CD4-positive, alpha-beta T cell treated with Interleukin-6 at 100 ng/mL for 8 hours (primary cell): ENCODE measurements at places on chromosomes 11 and 22.

GRCh38 chr11:57983191-57983590 lies 40.5 kb upstream of the OR9Q1 start:
- DNase-seq = no peak

DNA sequence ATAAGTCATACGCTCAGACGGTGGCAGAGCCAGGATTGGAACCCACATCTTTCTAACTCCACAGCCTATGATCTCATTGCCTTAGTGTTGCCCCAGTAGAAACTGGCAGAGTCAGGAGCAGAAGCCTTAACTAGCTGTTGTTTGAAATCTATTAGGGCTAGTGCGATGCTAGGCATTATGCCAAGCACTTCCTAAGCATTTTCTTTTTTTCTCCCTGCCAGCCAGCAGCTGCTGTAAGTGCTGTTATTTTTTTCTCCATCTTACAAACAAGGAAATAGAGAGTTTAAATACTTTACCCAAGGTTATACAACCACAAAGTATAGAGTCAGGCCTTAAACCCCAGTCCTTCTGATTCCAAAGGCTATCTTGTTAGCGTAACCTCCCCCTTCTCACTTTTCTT lies 161.0 kb upstream of the SORL1-AS1 start:
- no peak for DNase-seq

DNA sequence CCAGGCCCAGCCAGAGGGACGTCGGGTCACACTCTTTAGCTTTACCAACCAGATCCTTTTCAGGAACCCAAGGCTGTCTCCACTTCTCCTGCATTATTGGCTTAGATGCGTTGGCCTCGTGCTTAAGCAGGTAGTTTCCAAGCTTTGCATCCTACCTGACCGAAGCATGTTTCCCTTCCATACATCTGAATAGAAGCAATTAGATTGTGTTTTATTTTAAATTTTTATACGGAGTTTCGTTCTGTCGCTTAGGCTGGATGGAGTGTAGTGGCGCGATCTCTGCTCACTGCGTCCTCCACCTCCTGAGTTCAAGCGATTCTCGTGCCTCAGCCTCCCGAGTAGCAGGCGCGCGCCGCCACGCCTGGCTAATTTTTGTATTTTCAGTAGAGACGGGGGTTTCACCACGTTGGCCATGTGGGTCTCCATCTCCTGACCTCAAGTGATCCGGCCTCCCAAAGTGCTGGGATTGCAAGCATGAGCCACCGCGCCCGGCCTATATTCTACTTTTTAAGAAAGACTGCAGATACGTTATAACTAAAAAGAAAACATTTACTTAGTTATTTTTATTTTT lies 677 bp downstream of the DYNC2H1 start:
- DNase-seq = no peak

DNA sequence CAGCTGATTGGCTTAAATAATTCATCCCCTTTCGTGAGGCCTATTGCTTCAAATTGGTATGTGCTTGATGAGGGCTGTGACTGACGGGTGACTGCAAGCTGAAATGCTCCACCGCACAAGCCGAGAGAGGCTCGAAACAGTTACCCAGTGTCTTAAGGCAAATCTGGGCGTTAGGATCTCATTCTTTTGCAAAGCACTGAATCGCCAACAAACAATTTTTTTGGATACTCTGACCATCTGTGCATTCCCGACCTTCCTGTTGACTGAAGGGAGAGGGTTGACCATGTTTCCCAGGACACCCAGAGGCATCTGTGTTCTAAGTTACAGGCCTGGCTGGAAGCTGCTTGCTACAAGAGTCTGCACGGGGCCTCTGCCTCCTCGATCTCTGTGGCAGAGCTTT lies 32.1 kb downstream of the CACNG2 start:
- DNase-seq = no peak

DNA sequence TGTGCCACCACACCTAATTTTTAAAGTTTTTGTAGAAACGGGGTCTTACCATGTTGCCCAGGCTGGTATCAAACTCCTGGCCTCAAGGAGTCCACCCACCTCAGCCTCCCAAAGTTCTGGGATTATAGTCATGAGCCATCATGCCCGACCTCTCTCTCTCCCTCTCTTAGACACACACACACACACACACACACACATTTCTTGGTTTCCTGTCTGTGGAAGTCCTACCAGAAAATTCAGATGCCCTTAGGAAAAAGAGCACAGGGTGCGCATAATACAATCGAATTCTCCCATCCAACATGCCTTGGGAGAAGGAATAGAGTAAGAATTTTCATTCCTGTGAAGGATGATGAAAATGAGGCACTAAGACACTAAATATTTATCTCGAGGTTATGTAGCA lies 10.4 kb downstream of the MICAL3 start:
- DNase-seq = no peak

- no peak for DNase-seq
Measured at GRCh38 chr11:62875698-62876478, 4.8 kb upstream of the SLC3A2 start.

DNA sequence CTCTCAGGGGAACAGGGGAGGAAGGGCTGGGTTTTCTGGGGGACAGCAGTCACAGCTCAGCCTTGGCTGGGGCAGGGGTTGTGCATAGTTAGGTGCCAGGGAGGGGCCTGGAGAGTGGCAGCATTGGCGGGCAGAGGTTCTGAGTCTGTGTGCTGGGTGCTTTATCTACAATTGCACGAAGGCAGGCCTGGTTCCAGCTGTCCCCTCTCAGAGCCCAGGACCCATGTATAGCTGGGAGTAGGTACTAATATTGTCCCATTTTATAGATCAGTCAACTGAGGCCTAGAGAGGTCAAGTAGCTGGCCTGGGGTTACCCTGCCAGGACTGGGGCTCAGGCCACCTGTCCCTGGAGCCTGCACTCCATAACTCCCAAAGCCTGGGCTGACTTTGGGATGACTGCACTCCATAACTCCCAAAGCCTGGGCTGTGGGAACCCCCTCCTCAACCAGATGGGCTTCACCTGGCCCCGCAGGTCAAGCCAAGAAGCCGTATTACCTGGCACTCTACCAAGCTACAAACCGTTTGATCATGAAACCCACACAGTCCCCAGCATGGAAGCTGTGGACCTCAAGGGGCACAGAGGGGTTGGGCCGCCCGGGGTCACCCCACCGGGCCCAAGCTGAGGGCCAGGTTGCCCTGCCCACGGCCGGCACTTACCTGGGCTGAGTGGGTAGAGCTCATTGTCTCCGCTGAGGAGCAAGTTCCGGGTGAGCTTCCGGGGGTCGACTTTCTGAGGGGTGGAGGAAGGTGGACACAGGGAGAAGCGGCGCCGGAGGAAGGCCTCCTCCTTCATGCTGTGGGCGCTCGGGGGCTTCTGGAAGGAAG lies 36.5 kb downstream of the OSBPL5 start:
- DNase-seq = no peak

DNA sequence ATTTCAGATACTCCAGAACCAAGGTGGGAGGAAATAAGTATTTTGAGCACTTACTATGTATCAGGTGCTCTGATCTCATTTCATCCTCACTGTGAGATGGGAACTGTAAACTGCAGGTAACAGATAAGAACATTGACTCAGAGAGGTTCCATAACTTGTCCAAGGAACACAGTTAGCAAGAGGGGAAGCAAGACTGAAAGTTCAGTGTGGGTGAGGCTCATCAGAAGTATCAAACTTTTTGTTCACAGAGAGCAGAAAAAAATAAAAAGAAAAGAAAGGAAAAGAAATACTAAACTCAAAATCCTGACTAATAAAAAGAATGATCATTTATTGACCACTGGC lies 37.1 kb downstream of the RAB30 start:
- no peak for DNase-seq

DNA sequence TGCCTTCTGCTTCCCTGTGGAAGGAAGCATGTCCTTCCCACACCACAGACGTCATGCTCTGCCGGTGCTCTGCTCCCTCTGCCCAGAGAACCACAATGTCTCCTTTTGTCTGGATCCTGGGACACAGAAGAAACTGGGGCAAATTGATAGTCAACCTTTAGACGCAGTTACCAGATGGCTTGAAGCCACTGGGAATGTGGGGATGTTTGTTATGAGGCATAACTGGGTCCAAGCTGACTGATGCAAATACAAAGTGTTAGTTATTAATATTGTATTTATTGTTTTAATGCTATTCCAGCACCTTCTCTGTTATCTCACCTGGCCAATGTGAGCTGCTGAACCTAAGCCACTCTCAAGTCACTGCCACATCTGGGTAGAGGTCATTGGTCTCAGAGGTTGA lies 322.2 kb downstream of the SHANK2 start:
- DNase-seq = no peak

- no peak for DNase-seq
Measured at GRCh38 chr11:15114501-15115475, at the start of gene INSC. Gene INSC, plus strand, starts transcription at chr11:15114923. Its CDS starts 34,252 bp downstream, at chr11:15149175.

- no peak for DNase-seq
Measured at GRCh38 chr11:133842053-133842452, 3.3 kb downstream of the SPATA19 start.

GRCh38 chr22:31329029-31329428 lies 17.1 kb downstream of the PATZ1 start:
- DNase-seq = no peak

GRCh38 chr11:108606495-108607160 lies 13.1 kb upstream of the EXPH5 start:
- no peak for DNase-seq

DNA sequence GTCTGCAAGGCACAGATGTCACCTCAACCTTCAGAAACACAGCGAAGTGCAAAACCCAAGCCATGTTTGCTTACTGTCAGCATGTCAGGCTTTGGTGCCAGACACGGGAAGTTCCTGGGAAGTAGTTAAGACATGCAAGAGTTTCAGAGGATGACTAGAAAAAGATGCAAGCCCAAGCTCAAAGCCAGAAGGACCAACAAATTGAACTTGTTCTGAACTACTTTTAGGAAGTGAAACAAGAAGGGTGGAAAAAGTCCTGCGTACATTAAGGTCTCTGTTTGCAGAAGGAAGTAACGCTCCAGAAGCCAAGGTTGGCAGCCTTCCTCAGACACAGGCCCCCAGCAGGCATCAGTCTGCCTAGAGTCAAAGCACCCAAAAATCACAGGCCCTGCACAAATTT lies 2.6 kb downstream of the AP1B1 start:
- no peak for DNase-seq

DNA sequence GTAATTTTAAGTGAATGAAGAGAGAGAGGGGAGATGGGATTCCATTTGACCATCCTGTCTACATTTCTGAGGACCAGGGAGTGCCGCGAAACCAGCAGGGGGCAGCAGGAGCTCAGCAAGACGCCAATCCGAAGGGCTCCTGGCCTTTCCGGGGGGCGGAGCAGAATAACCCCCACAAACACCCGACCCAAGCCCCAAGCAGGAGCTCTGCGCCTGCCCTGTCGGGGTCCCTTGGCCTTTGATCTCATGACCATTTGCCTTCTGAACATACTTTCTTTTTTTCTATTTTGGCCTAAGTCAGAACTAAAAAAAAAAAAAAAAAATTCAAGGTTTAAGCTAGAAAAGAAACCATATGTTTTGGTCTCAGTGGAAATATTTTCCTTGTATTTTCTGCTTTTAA lies 21.9 kb upstream of the SCN2B start:
- DNase-seq = peak; percentile 81

- no peak for DNase-seq
Measured at GRCh38 chr11:30859669-30860068, 273.5 kb upstream of the MPPED2 start.

- DNase-seq = no peak
Measured at GRCh38 chr11:128901653-128902514, 10.7 kb downstream of the KCNJ5 start.

GRCh38 chr11:133269267-133269666 lies 263.0 kb downstream of the OPCML start:
- DNase-seq = no peak

GRCh38 chr22:38398609-38399461 lies 56.2 kb downstream of the KCNJ4 start:
- DNase-seq = peak; percentile 85

- DNase-seq = peak; percentile 27
Measured at GRCh38 chr11:4539603-4540219, 5.3 kb upstream of the OR52M1 start.

GRCh38 chr22:40634119-40634903 lies 2.2 kb downstream of the MRTFA start:
- DNase-seq = no peak

GRCh38 chr11:120334894-120335462 lies 1.2 kb upstream of the ARHGEF12 start:
- peak; percentile 70 for DNase-seq

DNA sequence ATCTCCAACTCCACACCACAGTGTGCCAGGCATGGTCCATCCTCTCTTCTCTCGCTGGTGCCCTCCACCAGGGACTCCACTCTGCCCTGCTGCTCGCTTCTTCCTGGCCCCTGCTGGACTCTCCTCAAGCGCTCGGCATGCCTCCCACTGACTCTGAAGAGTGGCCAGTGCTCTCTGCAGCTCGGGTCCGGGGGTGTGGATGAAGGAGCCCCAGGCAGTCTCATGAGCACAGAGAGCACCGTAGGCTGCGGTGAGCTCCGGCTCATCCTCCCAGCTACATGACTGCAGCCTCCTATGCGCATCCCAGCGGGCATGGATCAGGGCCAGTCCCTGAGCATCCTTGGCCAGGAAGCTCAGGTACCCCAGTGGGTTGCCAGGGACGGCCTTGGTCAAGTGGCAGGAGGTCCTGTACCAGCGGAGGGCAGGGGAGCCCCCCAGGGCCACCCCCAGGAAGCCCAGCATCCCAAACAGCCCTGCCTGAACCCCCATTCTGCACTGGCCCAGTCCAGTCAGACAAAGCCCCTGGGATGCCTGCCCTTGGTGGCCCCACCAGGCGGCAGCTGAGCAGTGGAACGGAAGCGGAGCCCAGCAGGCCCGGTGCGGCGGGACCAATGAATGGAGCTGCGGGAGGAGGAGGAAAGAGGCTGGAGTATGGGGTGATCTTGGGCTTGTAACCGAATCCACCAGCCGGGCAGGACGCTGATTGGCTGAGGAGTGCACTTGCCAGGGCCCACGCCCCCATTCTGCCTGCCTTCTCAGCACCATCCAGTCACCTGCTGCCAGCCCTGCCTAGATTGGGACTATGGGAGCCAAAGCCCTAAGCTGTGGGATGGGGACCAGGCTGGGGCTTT lies at the start of gene PLA2G3:
Gene PLA2G3 (minus strand): TSS at position 643 of the 851 bp plus-strand sequence. CDS start 154 bp downstream, at position 489.
- no peak for DNase-seq

DNA sequence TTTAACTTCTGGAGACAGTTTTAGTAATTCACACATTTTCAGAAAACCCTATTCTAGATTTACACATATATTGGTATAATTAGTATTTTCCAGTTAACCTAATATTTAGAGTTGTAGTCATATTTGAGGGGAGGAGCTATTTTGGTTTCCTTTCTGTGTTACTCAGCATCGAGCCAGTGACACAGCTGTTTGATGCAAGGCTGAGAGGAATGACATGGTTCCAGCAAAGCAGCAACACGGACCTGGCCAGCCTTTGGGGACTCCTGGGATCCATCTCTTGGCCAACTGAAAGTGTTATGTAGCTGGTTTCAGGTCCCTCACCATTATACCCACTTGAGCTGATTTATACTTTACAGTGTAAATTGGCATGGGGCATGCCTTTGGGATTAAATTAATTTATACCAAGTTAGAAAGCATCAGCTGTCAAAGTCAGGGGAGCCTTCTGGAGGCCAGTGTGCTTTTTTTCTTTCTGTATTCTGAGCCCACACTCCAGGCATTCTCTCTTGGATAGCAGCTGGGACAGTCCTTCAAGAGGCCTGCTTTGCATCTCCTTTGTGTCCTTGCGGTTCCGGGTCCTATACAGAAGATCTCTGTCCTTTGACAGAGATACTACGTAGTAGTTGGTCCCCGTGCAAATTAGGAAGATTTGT lies 91.3 kb upstream of the SLC25A18 start:
- no peak for DNase-seq
